Thyroid gland (tissue), 4 donors: ENCODE measurements at places on chromosomes 16 and 17. TPM values are rescaled to one million over a fixed set of nuclear protein-coding genes. Genes with fewer than 3 reads are reported as not detected.

- H3K36me3 ChIP-seq: no peaks in the 10 kb centered on the region
- peaks cover 8% of the 10 kb centered on the region for H3K4me1 ChIP-seq
- no peak overlapping the region for H3K27ac ChIP-seq
- no peak for DNase-seq
Observed at GRCh38 chr17:15918661-15919259, 26.2 kb upstream of the ADORA2B start.

- H3K27me3 ChIP-seq: no peaks in the 10 kb centered on the region
- no peaks in the 10 kb centered on the region for H3K4me1 ChIP-seq
- DNase-seq: no peak
- no peak overlapping the region for H3K4me3 ChIP-seq
- no peaks in the 10 kb centered on the region for H3K36me3 ChIP-seq
- no peak overlapping the region for H3K27ac ChIP-seq
Observed at GRCh38 chr16:66294507-66294906, 72.0 kb upstream of the CDH5 start.

The UMOD gene
- not detected for total RNA-seq

- no peak overlapping the region for H3K27ac ChIP-seq
- no peak overlapping the region for H3K4me3 ChIP-seq
- H3K36me3 ChIP-seq: no peaks in the 10 kb centered on the region
- no peak for DNase-seq
Observed at GRCh38 chr16:89495121-89495520, 4.8 kb upstream of the ANKRD11 start.

The TBC1D3L gene
- 9.5 TPM for total RNA-seq

The CES3 gene
- 0.13 TPM for total RNA-seq

The KRTAP4-9 gene
- not detected for total RNA-seq
